ENCODE measurements at places on chromosomes 3 and 15.

- DNase-seq: no peak
These were observed 862.7 kb upstream of the SEMA6D start for GRCh38 chr15:46854564-46854963.

DNA sequence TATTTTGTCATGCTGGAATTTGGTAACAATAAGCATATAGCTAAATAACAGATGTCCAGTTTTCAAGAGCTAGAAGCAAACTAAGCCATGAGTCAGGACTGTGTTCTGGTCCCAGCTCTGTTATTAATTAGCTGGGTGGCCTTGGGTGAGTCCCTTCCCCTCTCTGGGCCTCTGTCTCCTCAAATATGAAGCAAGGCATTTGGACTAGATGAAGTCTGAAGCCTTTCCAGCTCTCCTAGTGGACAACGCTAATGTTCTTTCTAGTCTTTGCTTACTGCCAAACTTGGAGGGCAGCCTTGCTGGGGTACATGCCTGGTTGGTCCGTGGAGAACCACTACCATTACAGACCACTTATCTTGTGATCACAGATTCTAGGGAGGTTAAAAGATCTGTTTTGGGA is 127.6 kb downstream of the DUT start:
- DNase-seq: no peak

DNA sequence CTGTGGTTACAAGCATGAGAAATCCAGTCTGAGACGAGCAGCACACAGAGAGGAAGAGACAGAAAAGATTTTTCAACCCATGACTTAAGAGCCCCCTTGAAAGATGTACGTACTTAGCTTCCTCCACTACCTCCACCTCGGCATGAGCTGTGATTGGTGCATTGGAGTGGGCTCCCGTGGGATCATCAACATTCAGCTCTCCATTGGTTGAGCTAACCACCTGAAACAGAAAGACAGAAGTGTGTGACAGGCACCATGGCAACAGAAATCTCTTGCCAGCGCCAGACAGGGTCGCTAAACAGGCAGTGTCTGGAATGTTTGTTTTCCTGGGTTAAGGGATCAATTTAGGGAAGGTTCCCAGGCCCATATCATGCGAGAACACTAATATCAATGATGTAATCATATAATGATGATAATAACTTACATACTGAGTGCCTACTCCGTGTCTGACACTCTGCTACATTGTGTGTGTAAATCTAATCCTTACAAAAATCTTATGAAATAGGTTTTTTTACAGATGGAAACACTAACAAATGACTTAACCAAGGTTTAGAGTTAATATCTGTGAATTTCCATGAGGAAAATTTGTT is 17.5 kb upstream of the PPIB start:
- no peak for DNase-seq

DNA sequence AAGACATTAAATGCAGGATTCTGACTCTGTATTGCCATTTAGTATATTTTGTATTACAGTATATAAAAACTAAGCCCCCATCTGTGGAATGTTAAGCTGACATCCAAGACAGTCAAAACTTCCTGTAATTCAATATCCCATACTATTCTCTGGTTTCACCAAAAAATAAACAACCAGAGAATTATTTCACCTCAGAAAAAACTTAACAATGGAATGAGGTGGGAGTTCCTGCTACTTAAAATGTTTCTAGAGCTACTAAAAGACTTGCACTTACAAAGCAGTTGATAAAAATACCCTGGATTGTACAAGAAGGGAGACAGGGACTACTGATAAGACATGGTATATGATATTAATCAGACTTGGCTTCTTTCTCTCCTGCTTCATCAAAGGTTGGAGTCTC is 8.3 kb downstream of the ARL13B start:
- peak; percentile 33 for DNase-seq

DNA sequence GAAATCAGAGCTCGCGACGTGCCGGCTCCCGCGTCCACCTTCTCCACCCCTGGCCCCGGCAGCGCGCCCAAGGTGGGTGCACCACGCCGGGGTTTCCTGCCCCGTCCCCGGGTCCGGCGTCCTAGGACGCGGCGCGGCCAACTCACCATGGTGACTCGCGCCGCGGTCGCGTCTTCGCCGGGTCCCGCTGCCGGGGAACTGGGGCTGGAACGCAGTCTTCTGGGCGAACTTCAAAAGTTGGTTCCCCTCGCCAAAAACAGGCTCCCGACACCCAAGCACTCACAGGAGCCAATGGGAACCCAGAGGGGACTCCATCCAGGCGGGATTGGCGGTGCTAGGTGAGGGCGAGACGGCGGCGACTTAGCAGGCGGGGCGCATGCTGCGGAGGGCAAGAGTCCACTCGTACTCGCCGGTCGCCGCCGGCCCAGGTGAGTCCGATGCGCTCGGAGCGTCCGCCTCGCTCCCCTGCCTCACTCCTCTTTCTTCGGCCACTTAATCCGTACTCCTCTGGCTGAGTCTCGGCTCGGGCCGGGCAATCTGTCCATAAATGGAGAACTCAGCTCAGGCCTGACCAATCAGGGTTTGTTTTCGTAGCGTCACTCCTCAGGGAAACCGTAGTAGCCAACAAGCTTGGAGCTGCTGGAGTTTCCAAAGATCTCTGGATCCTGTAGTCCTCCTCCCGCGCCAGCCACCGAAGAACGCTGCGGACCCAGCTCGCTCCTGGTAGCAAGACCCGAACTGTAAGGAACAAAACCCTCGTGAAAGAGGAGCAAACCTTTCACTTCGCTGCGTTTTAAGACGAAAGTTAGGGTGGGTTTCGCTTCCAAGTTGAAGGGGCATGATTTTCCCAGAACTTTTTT is at the start of gene MYO1E:
Gene MYO1E, minus strand, starts transcription at position 520 of the 860 bp plus-strand sequence. Its CDS starts 371 bp downstream, at position 149.
- peak; percentile 96 for DNase-seq
